ENCODE measurements at places on chromosomes 7 and 10. TPM values are rescaled to one million over a fixed set of nuclear protein-coding genes. Genes with fewer than 3 reads are reported as not detected.

- no peak for DNase-seq
Measured at GRCh38 chr10:129253161-129253864, 213.7 kb upstream of the MGMT start.

The RBP4 gene
- 1.9 TPM for polyA plus RNA-seq

- no peak for DNase-seq
Measured at GRCh38 chr7:127584648-127585043, 750 bp downstream of the GCC1 start.

DNA sequence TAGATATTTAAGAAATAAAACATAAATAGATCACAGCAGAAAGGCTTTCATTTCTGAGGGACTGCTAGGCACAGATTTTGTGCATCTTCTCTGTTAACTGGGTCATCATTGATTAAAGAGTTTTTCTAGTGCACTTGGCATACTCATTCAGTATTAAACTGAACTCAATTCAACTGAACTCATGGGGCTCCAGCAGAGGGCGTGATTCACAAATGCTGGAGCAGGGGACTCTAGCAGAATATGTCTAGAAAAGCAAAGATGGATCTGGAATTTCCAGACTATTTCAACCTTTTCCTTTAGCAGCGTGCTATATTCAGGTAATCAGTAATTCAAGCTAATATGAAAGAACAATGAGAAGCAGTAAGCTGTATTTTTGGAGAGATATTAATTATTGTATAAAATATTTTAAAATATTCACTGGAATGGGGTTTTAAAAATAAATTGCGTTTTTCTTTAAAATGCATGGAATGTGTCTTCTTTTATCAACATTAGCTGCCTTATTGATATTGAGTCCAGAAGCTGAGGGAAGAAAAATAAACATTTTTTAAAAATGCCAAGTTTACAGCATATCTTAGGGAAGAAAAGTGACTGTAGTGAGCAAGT is 296.8 kb upstream of the CACNA2D1 start:
- DNase-seq = no peak

DNA sequence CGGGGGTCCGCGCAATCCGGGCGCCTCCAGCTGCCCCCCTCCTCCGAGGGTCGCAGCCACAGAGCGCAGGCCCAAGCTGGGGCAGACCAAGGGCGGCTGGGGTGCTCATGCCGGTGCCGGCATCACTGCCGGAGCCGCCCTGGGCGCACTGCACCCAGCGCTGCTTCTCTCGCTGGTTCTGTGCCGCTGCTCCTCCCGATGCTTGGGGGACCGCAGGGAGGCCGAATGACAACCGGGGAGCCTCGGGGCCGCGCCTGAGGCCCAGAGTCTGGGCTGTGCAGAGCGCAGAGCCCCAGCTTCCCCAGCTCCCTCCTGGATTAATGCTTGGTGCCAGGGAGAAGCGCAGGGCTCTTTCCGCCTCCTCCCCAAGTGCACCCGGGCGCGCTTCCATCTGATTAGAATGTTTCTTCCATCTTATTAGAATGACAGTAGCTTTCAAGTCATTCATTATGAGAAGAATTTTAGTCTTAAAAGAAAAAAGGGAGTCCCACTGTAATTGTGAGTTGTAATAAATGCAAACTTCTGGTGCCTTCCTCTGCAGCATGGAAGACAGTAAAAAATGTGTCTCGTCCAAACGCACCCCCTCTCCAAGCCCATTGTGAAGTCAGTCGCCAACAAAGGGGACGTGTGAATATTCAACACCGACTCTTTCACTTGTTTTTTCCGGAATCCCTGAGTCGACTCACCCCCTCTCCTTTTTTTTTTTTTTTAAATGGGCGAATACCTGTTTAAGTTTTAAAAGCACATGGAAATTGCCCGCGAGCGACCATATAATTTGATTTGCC is 19.5 kb upstream of the PTF1A start:
- DNase-seq = no peak

DNA sequence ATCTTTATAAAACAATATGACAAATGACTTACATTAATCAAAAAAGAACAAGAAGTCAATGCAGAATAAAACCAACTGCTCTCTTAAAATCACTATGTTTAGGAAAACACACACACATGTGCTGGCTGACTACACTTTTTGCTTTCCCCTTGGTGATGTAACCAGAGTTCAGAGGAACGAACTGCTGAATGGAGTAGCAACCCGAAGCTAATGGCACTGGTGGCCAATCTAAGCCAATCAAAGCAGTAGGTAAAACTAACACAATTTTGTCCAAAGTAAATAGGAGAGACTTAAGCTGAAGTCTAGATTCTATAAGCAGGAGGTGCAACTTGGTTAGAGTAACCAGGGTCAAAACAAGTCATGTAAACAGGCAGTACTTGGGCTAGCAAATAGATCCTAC is 33.2 kb upstream of the CUBN start:
- DNase-seq = no peak

DNA sequence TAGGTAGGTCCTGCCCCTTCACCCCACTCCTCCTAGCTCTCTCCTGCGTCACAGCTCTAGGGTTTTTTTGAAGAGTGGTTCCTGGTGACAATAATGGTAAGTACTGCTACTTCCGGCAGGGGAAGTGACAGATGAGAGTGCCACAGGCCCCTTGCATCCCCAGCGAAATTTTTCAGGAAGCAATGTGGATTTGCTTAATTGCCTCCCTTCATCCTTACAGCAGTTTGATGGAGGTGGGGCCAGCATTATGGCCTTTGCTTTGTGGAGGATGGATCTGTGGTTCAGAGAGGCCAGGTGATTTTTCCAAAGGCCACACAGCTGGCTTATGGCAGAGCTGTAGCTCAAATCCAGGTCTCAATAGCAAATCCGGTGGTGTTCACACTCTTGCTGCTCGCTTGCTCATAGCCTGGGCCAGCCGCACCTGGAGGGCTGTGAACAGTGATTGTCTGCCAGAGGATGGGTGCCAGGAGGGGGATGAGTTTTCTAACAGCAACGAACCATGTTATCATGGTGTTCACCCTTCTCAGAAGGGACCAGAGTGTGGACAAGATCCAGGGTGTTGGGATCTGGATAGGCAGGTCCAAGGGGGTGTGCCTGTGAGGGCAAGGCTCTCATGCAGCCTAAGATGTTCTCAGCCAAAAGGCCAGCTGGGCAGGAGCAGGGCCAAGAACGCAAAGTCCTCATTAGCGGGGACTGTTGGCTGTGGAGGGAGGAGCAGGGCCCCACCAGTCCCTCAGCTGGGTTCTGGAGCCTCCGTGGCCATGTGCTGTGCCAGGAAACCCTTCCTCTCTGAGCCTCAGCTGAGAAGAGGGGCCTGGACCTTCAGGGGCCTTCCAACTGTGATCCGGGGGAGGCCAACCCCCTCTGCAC is 89.0 kb downstream of the EMX2 start:
- no peak for DNase-seq

- DNase-seq = no peak
Measured at GRCh38 chr10:10845826-10846503, 171.7 kb upstream of the CELF2 start.

The HYAL4 gene
- 0.05 TPM for polyA plus RNA-seq

GRCh38 chr7:4079366-4079765 is 602.7 kb upstream of the FOXK1 start:
- no peak for DNase-seq

The HSPA12A gene
- polyA plus RNA-seq = 5.3 TPM

- DNase-seq = no peak
Measured at GRCh38 chr7:101803203-101804087, 14.0 kb upstream of the CUX1 start.

GRCh38 chr7:149147072-149147751 is at the start of gene ZNF398:
ZNF398 (plus strand) TSS chr7:149147453; CDS start chr7:149147743, 290 bp downstream.
- no peak for DNase-seq

- DNase-seq = peak; percentile 20
Measured at GRCh38 chr7:70953796-70954195, 178.1 kb upstream of the GALNT17 start.

DNA sequence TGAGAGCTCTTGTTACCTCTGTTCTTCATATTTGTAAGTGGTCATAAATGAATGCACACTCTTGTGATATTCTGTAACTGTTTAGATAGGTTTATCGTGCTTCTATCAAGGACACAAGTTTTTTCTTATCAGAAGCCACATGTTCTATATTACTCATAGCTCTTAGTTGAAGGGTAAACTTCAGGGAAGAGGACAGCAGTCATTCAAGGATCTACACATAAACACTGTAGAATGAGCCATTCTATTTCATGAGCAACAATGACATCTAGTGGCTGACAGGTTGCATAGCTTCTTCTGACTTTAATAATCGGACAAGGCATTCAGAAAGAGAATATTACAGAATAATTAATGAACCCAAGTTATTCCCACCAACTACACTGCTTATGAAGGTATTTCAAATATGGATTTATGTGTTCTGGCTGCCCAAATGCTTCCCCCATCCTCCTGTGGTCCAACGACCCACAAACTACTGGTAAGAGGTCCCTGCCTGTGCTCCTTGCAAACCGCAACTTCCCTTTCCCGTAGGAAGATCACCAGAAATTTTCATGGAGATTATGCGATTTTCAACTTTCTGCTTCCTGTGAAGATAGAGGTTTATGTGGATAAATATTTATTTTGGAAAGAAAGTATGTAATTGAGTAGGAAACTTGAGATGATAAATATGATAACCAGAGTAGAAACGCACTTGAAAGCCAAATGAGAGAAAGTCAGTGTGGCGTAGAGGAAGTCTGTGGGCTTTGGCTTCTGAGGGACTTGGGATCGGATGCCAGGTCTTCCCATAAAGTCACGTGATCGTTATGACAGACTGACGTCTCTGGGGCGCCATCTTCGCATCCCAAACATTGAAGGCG is 16.8 kb upstream of the ABCB5 start:
- peak; percentile 60 for DNase-seq

DNA sequence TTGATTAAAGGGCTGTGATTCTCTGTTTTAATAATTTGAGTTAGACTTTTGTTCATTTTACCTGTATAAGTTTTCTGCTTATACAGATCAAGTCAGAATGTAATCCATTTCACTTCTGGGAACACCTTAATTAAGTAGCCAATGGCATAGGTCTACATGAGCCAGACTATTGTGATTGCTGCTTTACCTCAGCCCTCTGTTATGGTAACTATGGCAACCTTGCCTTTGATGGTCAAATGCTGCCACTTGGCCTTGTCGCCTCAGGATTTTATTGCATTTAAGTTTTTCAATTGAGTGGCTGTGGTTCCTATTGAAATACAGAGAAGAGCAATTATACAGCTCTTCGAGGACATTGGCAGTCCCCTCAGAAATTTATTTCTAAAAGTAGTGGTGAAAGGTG is 64.3 kb upstream of the TMEM106B start:
- DNase-seq = no peak

The OR9A2 gene
- polyA plus RNA-seq = not detected

GRCh38 chr10:80567292-80567691 is 29.6 kb downstream of the SH2D4B start:
- no peak for DNase-seq

The MACROH2A2 gene
- 21.2 TPM for polyA plus RNA-seq

DNA sequence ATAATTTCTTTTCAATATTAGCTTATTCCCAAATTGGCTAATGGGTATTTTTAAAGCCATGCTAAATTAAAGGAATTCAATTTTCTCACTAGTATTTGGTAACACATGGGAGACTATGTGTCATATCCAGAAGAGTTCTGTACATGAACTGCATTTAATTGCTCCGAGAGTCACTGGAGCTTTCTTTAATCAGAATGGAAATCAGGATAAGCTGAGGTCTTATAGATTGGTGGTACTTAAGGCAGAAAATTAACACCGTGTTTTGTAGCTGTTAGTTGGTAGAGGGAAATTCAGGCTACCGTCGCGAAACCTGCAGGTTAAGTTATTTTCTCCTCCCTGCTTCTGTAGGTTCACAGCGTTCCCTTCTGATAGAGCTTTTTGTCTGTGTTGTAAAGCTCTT is at the start of gene WEE2:
TSS of gene WEE2 (plus strand) at position 3 of the 400 bp plus-strand sequence. CDS start 406 bp downstream, outside the sequence.
- no peak for DNase-seq
